ENCODE measurements at places on chromosomes 13 and 19.

GRCh38 chr19:7545904-7546303 is 10.4 kb downstream of the PNPLA6 start:
- no peak for DNase-seq

DNA sequence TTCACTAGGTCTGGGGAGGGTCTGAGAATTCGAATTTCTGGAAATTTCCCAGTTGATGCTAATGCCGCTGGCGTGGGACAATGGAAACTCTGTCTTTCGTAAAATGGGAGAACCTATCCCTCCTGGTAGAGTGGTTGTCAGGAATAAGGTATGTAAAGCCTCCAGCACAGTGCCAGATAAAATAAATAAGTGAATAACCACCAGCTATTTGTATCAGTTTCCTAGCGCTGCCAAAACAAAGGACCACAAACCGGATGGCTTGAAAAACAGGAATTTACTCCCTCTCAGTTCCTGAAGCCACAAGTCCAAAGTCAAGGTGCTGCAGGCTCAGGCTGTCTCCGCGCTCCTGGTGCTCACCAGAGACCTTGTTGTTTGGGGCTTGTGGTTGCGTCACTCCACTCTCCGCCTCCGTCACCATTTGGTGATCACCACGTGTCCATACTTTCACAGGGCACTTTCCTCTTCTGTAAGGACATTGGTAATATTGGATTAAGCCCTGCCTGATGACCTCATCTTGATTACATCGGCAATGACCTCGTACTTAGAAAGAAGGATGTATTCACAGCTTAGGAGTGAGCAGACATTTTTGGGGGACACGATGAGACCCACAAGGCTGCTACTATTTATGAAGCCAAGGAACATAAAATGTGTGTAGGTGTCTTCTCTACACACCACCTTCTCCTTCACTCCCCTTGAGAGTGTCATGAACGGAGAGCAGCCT is 428.5 kb downstream of the IRS2 start:
- no peak for DNase-seq

- DNase-seq: no peak
These were observed 18.3 kb upstream of the IRS2 start for GRCh38 chr13:109804654-109805053.

- DNase-seq: peak; percentile 77
These were observed 97.3 kb downstream of the AKAP11 start for GRCh38 chr13:42369071-42369797.

DNA sequence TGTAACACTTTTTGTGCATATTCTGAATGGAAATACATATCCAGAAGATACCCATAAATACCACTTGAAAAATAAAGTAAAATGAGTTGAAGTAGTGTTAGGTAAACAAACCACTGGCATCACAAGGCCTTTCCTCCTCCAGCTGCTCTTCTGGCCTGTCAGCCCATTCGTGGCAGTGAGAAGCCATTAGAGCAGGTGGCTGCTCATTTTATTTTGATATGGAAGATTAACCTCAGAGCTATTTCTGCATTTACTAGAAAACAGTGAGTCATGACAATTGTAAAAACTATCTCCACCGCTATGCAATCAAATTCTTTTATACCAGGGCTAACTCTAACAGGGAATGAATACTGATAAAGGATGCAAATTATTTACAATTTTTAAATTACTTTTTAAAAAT is 2898.1 kb downstream of the PCDH9 start:
- DNase-seq: no peak
